ENCODE measurements at places on chromosomes 4 and X.

- DNase-seq = no peak
Observed at GRCh38 chr4:145298885-145299284, 118.5 kb upstream of the OTUD4 start.

DNA sequence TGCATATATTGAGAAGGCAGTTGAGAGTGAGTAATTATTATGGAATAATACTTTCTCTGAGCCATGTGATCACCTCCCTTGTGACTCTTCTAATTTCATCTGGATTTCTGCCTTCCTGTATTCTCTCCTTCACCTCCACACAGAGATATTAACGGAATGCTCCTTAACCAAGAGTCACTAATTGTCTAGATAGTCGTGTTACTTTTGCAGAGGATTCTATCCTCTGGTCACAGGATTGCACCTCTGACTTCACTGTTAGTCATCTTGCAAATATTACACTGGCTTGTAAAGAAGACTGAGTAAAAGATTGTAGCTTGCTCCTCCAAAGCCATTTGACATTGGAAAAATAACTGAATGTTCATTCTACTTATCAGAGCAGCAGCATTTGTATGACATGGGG is 160.9 kb downstream of the SH2D1A start:
- no peak for DNase-seq

DNA sequence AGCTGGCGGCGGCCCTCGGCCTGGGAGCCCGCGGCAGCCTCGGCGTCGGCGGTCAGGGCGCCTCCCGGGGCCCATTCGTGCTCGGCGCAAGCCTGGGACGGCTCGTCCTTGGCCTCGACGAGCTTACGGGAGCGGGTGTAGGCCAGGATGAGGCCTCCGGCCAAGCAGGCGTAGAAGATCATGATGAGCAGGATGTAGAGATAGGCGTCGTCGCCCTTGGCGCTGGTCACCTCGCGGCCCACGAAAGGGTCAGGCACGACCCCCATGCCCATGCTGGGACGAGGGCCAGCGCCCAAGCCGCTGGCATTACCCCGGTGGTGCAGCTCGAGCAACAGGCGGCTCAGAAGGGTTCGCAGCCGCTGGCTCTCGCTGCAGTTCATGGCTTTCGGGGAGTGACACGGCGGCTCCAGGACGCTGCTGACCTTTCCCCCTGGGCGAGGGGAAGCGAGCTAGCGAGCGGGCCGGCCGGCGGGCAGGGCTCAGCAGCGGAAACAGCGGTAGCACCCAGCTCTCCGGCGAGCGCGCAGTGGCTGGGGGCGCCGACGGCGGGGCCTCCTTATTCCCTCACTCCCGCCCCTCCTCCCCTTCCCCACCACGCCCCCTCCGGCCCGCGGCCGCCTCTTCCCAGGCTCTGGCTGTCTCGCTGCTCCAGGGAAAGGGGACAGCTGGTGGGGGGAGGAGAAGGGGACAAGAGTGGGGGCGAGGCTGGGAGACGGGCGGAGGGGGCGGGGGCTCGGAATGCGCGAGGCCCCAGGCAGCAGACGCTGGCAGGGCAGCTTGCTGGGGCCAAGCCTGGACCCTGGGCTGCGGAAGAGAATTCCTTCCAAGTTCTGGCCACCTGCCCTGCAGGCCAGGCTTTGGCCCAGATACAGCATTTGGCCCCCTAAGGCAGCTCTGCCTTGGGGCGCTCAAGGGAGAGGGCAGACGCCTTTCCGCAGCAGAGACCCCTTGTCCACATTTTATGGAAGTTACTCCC is at the start of gene KCNE5:
Gene KCNE5 (minus strand): TSS at position 532 of the 976 bp plus-strand sequence. CDS start 152 bp downstream, at position 380.
- no peak for DNase-seq

DNA sequence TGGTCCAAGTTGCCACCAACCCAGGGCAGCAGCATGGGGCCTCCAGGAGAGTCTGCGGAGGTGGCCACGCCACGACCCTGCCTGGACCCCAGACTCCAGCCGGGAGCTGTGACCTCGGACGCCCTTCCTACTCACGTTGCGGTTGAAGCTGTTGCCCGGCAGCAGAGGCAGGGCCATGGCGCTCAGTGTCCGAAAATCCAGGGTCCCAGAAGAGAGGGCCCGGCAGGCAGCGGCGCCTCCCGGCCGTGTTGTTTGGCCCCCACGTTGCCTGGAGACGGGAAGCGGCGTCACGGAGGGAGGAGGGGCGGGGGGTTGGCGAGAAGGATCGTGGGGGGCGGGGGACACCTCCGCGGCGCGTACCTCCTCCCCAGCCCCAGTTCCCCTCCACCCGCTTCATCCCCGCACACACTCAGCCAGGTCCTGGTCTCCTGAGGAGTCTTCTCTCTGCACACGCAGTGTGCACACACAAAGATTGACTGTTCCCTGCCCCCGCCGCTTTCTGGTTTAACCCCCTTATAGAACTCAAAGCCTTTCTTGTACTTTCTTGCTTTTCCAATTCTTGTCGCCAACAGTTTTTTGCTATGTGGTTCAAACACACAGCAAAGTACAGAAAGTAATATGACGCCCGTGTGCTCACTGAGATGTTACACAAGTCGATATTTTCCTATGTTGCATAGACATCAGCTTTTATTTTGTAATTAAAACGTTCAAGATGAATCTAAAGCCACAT is at the start of gene EFHC2:
Gene EFHC2 (minus strand): TSS at position 261 of the 730 bp plus-strand sequence. CDS start 84 bp downstream, at position 177.
- peak; percentile 4 for DNase-seq

- DNase-seq = no peak
Observed at GRCh38 chrX:9708086-9708485, 57.6 kb downstream of the GPR143 start.

GRCh38 chrX:5431823-5432222 is 796.8 kb downstream of the NLGN4X start:
- no peak for DNase-seq

GRCh38 chrX:19695884-19696283 is 180.6 kb upstream of the MAP3K15 start:
- no peak for DNase-seq

- DNase-seq = peak; percentile 56
Observed at GRCh38 chr4:25441519-25442117, 64.6 kb downstream of the ANAPC4 start.

- no peak for DNase-seq
Observed at GRCh38 chrX:5042563-5042962, 1186.1 kb downstream of the NLGN4X start.

- DNase-seq = no peak
Observed at GRCh38 chr4:36267486-36268268, 13.7 kb upstream of the DTHD1 start.

GRCh38 chr4:26048378-26048882 is 134.4 kb downstream of the SMIM20 start:
- DNase-seq = peak; percentile 91

DNA sequence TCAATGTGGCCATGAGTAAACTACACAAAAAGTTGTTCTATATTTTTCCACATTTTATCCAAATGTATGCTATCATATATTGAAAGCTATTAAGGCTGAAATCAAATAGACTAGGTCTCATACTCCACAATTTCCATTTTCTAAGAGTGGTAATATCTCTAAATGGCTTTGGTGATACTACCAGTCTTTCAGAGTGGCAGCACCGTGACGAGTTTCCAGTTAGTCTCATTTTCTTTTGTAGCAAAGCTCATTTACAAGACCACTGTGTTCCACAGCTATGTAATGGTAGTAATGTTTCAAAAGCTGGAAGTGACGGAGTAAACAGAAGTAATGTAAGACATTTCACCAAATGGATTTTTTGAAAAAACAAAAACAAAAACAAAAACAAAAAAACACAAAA is 228.2 kb downstream of the PPP3CA start:
- DNase-seq = no peak

DNA sequence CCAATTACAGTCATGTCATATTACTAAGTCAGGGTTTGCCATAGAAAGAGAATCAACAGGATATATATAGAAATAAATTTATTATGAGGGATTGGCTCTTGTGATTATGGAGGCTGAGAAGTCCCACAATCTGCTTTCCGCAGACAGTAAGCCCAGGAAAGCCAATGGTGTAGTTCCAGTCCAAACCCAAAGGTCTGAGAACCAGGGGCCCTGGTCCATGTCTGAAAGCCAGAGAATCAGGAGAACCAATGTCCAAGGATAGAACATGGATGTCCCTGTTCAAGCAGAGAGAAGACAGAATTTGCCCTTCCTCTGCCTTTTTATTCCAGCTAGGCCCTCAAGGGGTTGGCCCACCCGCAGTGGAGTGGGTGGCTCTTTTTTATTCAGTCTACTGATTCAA is 25.6 kb downstream of the FABP2 start:
- no peak for DNase-seq

Measured in fibroblast of villous mesenchyme (primary cell).